ENCODE measurements at places on chromosomes 7 and 10.
A peak's percentile ranks its signal among the peaks of the same experiment; 100 is the strongest.

- DNase-seq = peak; percentile 25
Observed at GRCh38 chr7:151404216-151405011, 5.4 kb downstream of the WDR86 start.

DNA sequence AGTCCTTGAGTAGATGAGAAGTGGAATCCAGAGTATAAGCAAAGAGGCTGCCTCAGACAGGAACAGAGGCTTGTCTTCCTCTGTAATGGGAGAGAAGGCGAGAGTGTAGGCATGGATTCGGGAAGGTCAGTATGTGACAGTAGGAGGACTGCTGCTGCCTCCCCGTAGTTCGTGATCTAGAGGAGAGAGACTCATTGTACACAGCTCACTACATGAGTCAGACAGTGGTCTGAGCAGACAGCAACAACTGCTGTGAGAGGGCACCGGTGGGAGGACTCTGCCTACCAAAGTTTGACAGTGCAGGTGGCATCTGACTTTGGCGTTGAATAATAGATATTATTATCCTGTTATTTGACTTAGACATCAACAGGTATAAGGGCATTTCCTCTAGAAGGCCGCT is 319.4 kb downstream of the NRG3 start:
- DNase-seq = no peak

- DNase-seq = no peak
Observed at GRCh38 chr7:117982071-117983055, 109.1 kb upstream of the CTTNBP2 start.

- DNase-seq = no peak
Observed at GRCh38 chr10:89283025-89283935, 18.6 kb upstream of the IFIT2 start.

DNA sequence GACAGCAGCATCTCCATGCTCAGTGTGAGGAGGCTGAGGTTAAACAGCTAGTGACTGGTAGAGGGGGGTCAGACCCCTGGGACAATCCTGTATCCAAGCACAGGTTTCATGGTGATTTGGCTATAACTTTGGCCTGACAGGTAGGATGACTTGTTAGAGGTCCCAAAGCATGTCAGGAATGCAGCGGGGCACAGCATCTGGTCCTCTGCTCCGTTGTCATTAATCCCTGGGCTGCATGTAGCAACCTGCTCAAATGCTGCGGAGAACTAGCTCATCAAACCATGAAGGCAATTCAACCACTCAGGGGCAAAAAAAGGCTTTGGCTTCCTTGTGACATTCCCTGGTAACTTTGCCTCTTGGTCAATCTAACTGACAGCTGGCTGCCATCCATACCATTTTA is 26.8 kb downstream of the WNT2 start:
- no peak for DNase-seq

DNA sequence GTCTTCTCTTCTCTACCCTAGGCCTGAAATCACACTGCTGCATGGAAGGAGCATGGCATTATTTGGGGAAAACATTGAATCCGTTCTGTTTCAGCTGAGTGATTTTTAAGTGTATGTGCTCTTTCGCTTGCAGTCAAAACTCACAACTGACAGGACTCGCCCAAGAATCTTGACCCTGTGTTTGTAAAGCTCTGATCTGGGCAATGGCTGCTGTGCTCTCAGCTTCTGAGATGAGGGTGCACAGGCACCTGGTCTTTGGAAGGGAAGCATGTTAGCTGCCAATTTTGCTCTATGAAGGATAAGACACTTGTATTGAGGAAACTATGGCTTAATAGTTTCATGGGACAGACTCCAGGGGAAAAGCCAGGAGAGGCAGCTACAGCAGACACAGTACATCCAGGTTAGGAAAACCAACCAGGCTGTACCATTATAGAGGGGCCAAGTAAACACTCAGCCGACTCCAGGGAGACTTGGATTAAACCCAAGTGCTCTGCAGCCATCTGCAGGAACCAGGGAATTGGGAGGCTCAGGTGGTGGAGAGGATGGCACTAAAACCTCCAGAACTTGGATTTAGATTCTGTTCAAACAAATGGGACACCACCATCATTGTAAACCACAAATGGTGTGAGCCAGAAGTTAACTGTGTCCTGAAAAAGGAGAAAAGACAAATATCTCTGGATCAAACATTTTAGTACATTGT is 43.3 kb downstream of the LYZL1 start:
- DNase-seq = no peak

DNA sequence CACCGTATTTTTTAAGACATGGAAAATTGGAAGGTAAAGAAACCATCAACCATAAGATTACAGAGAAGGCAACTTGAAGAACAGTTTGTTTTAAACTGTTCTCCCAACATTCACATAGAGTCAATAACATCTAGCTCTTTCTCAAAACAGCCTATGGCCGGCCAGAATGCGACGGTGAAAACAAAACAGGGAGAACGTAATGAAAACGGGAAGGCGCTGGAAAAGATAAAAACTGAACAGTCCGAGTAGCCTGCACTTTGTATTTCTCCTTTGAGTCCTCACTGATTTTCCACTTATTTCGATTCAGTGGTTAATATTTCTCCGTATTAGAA is 637 bp downstream of the MICU1 start:
- no peak for DNase-seq

DNA sequence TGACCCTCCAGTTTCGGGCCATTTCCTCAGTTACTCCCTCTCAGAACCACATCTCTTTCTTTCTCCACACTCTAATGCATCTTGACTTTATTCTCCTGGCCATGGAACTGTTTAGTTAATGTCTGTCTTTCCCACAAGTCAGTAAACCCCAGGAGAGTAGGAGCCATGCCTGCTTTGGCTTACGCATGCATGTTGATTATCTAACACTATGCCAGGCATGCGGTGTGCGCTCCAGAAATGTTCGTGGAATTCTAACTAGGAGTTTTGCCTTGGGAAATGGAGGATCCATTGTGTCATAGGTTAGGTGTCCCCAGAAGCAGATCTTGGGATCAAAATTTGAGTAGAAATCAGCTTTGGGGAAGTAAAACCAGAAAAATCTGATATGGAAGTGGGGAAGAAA is 308.9 kb downstream of the GRID1 start:
- no peak for DNase-seq

GRCh38 chr7:98472521-98472954 is 71.6 kb upstream of the BAIAP2L1 start:
- no peak for DNase-seq

DNA sequence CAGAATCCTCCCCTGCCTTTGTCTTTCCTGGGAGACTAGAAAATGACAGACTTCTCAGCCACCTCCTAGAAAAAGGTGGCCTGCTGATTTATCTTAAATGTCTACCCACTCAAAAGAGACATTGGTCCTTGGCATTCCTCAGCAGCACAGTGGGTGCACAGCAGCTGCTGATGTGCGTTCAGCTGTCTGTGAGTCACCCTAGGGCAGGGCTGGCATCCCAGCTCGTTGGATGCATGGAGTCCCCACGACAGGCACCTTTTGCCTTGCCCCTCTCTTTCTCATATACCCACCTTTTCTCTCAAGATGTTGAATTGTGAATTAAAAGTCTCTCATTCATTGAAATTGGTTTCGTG is 113.0 kb downstream of the DOCK1 start:
- no peak for DNase-seq

DNA sequence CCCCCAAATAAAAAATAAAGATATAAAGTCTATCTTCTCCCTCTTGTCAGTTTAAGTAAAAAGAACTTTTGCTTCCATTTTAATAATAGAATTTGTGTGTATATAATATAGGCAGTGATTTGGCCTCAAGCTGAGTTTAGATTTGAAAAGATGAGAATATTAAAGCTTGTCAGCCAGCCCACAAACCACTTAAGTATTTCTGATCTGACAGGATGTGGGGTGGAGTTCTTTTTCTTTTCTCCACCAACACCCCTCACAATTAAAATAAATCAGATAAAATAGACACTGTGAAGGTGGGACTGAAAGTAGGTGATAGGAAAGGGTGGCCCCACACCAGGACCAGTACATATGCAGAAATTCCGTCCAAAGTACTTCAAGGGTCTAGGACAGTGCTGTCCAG is 714.1 kb downstream of the AUTS2 start:
- peak; percentile 21 for DNase-seq

DNA sequence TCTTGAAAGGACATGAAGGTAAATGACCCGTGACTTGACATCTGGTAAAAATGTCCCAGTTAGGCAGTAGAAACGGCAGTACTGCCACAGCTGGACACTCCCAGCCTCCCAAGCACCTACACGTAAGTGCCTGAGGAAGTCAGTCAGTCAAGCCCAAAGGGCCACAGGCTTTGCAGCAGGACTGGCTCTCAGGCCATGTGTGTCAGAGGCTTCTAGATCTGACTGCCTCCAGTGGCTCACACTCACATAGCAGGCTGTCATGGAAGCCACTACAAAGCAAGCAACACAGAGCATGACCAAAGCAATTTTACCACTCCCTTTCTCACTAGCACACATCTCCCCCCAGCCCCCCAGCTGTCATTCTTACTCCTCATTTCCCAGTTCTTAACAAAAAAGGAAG is 17.8 kb upstream of the CCNJ start:
- DNase-seq = no peak

- no peak for DNase-seq
Observed at GRCh38 chr10:3886191-3886590, 101.2 kb upstream of the KLF6 start.

GRCh38 chr10:24449769-24450310 is 240.9 kb downstream of the KIAA1217 start:
- no peak for DNase-seq

GRCh38 chr7:139153832-139154231 is 44.3 kb upstream of the ZC3HAV1 start:
- DNase-seq = no peak

DNA sequence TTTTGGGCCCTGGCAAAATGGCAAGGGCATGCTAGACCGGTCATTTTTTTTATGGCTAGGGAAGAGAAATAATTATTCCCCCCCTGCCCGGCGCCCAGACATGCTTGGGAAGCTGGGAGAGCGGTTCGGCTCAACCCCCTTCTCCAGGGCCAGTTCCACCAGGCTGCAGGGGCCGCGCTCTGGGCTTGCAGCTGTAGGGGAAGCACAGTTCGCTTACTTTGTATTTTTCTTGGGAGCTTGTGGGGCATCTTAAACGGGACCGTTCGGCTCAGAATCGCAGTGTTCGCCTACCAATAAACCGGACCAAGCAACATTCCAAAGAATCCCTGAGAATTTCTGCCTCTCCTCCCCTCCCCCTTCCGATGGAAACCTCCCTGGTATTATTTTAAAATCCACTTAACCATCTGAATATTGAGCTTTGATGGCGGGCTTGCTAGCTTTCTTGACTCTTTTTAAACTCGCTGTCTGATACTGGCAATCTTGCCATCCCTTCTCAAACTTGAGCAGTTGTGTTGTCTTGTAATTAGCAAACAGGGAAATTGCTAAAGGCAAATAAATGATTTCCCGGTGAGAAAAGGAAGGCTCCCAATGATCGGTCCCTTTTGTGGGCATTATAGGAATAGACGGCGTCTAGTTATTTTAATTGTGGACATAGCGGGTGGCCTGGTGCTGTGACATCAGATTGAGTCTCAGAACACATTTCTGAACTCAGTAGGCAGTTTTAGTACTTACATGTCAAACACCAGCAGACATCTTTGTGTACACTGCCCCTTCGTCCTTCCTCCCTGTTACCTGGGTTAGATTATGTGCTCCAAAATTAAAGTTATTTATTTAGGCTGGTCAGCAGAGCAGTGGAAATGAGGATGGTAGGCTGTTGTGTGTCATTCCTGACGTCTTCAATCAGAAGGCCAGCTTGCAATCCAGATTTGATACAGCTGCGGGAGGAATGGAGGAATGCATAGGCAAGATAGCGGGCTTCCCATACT is 3.4 kb downstream of the TCF7L2 start:
- DNase-seq = no peak

GRCh38 chr10:128448796-128449195 is 322.6 kb upstream of the MKI67 start:
- DNase-seq = no peak

DNA sequence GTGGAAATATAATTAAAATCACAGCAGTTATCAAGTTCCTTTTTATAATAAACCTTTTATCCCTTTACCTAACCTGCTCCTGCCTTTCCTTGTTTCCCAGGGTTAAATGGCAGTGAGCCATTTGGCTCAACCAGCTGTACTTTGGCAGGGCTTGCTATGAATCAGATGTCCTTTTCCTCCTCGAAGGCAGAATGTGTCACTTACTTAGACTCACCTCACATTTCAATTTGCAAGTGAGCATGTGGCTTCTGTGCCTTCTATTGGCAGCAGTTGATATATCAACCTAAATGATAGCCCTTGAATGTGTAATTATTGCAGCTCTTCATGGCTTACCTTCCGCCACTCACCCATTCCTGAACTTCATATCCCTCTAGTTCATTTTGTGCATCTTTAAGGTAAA is 301.7 kb downstream of the CSTF2T start:
- DNase-seq = no peak

DNA sequence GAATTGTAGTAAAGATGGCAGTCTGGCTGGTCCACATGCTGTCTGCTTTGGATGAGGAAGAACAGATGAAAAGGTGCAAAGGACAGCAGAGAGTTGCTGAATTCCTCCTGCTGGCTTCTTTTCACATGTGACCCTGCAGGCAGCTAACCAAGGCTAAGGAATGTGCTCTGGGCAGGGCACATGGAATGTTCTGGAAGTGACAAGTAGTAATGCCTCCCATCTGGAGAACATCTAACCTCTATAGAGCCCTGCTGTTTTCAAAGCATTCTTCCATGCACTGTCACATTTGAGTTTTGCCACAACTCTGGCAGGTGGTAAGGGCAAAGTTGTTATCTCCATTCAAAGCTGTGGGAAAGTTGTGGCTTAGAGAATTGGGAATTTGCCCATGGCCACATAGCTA is 208.8 kb downstream of the STK31 start:
- DNase-seq = no peak

DNA sequence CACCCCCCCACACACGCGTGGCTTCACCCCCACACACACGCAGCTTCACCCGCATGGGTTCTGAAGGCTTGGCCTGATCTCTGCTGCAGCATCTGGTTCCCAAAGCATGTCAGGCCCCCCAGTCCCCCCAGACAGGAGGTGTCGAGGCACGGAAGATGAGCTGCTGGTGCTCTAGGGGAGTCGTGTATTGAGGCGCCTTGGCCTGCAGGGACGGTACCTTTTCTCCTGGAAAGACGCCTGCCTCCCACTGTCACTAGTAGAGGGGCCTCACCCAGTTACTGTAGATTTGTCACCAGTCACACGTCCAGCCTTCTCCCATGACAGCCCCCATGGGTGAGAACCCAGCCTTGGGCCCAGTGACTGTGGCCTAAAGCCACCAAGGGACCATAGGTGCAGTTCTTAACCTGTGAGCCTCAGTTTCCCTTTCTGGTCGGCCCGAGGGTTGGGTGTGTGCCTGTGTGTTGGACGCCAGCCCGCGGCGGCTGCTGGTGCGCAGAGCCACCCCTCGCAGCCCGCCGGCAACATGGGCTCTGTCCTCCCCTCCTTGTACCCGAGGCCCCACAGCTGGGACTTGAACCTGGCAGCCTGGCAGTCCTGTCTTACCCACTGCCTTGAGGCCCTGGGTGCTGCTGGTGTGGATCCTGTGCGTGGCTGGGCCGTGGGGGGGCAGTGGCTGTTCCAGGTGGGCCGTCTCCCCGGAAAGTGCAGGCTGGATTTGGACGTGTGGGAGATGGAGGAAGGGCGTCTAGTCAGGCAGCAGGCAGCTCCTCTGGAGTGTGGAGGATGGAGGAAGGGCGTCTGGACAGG is 81.7 kb downstream of the NKX6-2 start:
- no peak for DNase-seq
